Left lung (tissue), 14 donors: ENCODE measurements at places on chromosomes 11 and 22. TPM values are rescaled to one million over a fixed set of nuclear protein-coding genes. Genes with fewer than 3 reads are reported as not detected.

GRCh38 chr22:20484948-20485683 is 10.5 kb downstream of the KLHL22 start:
- H3K27me3 ChIP-seq = no peaks in the 10 kb centered on the region
- no peaks in the 10 kb centered on the region for H3K4me1 ChIP-seq
- no peak overlapping the region for H3K4me3 ChIP-seq
- H3K36me3 ChIP-seq = peaks cover 22% of the 10 kb centered on the region
- no peak for DNase-seq

DNA sequence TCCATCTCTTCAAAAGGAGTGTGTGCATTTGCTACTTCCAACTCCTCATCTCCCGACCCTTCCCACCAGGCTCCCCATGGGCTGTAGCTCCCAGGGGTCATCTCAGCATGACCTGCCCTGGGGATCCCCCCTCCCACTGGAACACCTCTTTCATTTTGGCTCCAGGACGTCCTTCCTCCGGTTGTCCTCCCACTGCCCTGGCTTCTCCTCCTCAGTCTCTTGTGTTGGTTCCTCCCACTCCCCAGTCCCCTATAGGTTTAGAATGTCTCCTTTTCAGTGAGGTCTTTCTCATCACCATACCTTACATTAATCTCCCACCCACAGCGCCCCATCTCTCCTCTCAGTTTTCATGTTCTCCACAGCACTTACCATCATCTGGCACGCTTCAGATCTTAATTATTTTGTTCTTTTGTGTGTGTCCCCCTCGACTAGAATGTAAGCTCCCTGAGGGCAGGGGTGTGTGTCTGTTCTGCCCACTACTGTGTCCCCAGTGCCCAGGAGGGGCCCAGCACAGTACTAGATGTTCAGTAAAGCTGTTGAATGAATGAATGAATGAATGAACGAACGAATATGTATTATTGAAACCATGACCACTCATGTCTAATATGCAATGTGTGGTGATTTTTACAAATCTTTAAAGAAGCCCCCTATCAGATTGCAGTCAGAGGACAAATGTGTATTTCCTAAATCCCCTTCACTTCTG is 2.0 kb upstream of the TMA7B start:
- no peak for DNase-seq
- H3K27me3 ChIP-seq = peaks cover 33% of the 10 kb centered on the region
- no peaks in the 10 kb centered on the region for H3K36me3 ChIP-seq
- H3K4me3 ChIP-seq = no peak overlapping the region
- H3K27ac ChIP-seq = no peak overlapping the region

DNA sequence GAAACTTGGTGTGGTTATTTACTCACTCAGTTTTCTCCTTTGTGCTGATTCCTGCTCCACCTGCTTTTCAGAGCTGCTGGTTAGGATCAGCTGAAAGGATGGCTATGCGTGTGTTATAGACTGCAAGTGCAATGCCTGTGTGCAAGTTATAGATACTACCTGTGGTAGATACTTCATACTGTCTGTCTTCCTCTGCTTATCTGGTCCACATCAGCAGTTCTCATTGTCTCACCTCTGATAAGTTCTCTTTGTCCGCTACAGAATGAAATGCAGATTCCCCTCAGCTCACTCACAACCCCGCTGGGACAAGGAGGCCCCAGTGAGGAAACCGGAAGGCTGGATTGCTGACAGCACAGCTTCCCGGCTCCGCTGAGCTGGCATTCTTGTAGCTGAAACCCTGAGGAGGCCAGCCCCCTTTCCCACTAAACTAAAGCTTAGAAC is 37.5 kb upstream of the LYVE1 start:
- no peaks in the 10 kb centered on the region for H3K36me3 ChIP-seq
- peak; percentile 91 for DNase-seq
- H3K27ac ChIP-seq = peak overlapping the region; percentile 95
- peak overlapping the region; percentile 28 for H3K4me3 ChIP-seq

DNA sequence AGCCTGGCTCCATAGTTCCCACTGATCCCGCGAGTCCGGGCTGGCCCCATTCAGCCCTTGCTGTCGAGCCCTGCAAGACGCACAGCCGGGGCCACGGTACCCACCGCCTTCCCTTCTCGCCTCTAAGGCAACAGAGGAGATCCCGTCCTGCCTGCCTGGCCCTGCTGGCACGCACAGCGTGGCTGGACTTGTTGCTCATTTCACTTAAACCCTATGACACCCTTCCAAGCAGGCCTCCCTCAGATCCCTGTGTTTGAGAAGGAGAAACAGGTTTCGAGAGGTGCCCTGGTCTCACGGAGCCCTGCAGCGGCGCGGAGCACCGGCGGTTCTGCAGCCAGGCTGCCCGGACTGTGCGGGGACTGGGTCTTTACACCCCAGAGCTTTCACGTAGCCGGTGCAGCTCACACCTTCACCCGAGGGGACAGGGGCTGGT is 1048.4 kb downstream of the BRD1 start:
- H3K27me3 ChIP-seq = no peaks in the 10 kb centered on the region
- no peak overlapping the region for H3K27ac ChIP-seq
- H3K36me3 ChIP-seq = no peaks in the 10 kb centered on the region
- H3K4me1 ChIP-seq = no peaks in the 10 kb centered on the region

DNA sequence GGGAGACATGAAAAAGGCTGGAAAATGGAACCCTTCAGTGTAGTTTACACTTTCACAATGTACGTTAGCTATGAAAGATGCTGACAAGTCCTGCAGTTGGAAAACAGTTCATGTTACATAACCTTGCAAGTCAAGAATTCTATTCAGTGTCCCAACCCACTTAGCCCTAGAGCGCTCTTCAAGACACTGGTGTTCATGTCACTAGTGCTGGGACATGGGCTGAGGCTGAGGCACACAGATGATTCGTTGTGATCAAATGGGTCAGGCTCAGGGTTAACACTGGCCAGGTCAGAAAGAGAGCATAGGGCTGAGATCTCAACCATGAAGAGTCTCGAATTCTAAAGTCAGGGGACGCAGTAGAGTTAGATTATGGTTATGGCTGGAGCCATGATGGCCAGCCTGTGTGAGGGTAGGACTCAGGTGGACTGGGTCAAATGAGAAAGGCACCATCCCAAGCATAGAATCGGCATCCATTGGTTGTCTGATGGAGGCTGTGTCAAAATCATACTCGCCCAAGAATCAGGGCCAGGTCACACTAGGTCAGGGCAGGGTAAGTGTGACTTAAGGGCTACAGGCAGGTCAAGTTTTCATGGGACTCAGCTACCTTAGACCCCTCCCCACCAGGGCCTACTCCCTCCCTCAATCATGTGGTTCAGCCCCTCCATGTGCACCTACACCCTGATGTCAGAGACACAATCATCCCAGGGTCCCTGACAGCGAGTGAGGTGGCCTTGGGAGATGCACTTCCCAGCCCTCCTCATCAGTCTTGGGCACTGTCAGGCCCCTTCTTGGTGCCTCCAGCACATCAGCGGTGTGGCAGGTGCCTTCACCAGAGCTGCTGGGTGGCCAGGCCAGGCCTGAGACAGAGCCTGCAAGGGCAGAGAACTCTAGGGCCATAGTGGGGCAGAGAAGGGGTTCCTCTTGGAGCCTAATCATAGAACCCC is 20.2 kb downstream of the IGLL5 start:
- H3K27me3 ChIP-seq = no peaks in the 10 kb centered on the region
- H3K27ac ChIP-seq = no peak overlapping the region
- H3K4me3 ChIP-seq = no peak overlapping the region
- H3K4me1 ChIP-seq = no peaks in the 10 kb centered on the region

GRCh38 chr22:34877506-34877905 is 188.5 kb upstream of the ISX start:
- no peaks in the 10 kb centered on the region for H3K36me3 ChIP-seq
- no peaks in the 10 kb centered on the region for H3K4me1 ChIP-seq
- H3K27me3 ChIP-seq = no peaks in the 10 kb centered on the region
- DNase-seq = no peak
- no peak overlapping the region for H3K4me3 ChIP-seq

GRCh38 chr11:11074686-11075335 is 217.0 kb upstream of the ZBED5 start:
- H3K27ac ChIP-seq = no peak overlapping the region
- no peaks in the 10 kb centered on the region for H3K36me3 ChIP-seq
- H3K4me1 ChIP-seq = no peaks in the 10 kb centered on the region
- H3K4me3 ChIP-seq = no peak overlapping the region

SELENOH gene
- 108 TPM for total RNA-seq

DNA sequence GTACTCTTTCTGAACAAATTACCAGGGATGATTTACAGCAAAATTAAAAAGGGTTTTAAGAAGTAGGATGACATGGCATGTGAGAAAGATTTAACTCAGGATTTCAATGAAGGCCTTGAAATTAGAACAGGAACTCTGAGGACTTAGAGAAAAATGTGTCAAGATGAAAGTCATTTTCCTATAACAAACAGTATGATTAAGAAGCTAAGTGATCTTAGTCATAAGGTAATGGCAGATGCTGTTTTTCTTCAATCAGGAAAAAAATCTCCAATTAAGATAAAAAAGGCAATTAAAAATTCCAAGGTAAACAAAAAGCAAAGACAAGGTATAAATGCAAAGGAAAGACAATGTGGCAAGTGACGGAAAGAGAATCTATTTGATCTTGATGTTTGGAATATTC is 73.5 kb downstream of the GAB2 start:
- H3K36me3 ChIP-seq = no peaks in the 10 kb centered on the region
- H3K27me3 ChIP-seq = no peaks in the 10 kb centered on the region
- H3K27ac ChIP-seq = no peak overlapping the region
- peaks cover 43% of the 10 kb centered on the region for H3K4me1 ChIP-seq
- DNase-seq = no peak

SCGB1C1 gene
- total RNA-seq = not detected

CREB3L1 gene
- 40.5 TPM for total RNA-seq

GRK3 gene
- 26.3 TPM for total RNA-seq

PIH1D2 gene
- total RNA-seq = 4.0 TPM

DNA sequence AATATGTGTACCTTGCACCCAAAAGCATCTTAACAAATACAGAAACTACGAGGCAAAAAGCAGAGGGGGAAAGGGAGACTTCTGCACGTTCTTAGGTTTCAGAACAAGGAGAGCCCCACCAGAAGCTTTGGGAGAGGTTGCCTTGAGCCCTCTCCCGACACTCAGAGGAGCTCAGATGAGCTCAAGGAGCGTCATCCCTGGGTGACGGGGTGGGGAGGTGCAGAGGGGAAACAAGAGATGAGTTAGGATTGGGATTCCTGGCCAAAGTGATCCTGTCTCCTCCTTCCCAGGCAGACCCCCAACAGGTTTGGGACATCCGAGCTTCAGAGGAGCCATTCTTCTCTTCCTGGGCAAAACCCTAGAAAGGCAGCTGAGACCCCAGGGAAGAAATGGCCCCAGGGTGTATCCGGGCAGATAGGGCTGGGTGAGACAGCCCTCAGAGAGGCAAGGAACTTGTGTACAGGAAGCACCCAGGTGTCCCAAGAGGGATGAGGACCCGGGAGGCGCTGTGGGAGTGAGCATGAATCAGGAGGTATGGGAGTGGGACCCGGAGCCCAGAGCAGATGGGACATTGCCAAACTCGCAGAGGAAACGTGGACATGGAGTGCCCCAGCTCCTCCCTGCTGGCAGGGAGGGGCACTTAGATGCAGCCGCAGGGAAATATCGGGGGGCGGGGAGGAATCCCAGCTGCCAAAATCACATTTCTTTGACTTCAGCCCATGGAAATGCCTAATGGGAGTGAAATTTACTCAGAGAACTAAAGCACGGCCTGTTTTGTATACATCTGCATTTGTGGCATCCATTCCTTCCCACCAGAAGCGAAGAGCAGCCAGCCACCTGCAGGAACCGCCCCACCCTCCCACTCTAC is 12.4 kb downstream of the C1QTNF6 start:
- H3K4me3 ChIP-seq = no peak overlapping the region
- H3K36me3 ChIP-seq = no peaks in the 10 kb centered on the region
- H3K27me3 ChIP-seq = no peaks in the 10 kb centered on the region
- H3K4me1 ChIP-seq = peaks cover 49% of the 10 kb centered on the region
- no peak for DNase-seq
- peak overlapping the region; percentile 22 for H3K27ac ChIP-seq

TMEM45B gene
- 19.3 TPM for total RNA-seq

GRCh38 chr22:26404851-26405421 is 24.1 kb upstream of the ASPHD2 start:
- no peaks in the 10 kb centered on the region for H3K4me1 ChIP-seq
- H3K4me3 ChIP-seq = no peak overlapping the region
- peaks cover 24% of the 10 kb centered on the region for H3K27me3 ChIP-seq
- no peak for DNase-seq

- no peak overlapping the region for H3K27ac ChIP-seq
- H3K4me3 ChIP-seq = no peak overlapping the region
- H3K36me3 ChIP-seq = no peaks in the 10 kb centered on the region
- no peak for DNase-seq
- H3K4me1 ChIP-seq = no peaks in the 10 kb centered on the region
Measured at GRCh38 chr11:101434026-101434643, 149.7 kb downstream of the TRPC6 start.

CEND1 gene
- total RNA-seq = not detected

NUP98 gene
- 66.8 TPM for total RNA-seq

DNA sequence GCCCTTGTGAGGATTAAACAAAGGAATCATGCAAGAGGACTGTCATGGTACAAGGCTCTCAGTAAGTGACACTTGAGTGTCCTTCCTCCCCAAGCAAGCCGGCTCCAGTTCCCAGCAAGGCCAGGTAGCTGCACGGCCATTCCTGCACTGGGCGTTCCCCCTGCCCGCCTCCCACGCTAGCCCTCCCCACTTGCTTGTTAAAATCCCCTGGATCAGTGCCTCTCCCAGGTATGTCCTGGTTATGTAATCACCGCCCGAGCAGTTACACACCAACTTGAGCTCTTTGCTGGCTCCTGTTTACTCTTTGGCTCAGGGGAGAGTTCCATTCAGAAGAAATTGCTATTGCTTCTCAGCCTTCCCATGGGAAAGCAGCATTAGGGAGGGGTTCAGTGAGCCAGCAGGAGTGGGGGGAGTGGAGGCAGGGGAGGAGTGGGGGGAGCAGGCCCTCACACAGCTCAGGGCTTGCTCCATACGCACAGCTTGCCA is 19.4 kb upstream of the MYEOV start:
- no peak overlapping the region for H3K4me3 ChIP-seq
- peak; percentile 88 for DNase-seq
- H3K36me3 ChIP-seq = no peaks in the 10 kb centered on the region
- H3K4me1 ChIP-seq = peaks cover 5% of the 10 kb centered on the region

BIRC3 gene
- total RNA-seq = 14.0 TPM

DYNC2H1 gene
- 12.8 TPM for total RNA-seq

- no peaks in the 10 kb centered on the region for H3K36me3 ChIP-seq
- DNase-seq = no peak
- no peaks in the 10 kb centered on the region for H3K4me1 ChIP-seq
- no peak overlapping the region for H3K4me3 ChIP-seq
- H3K27me3 ChIP-seq = no peaks in the 10 kb centered on the region
Measured at GRCh38 chr11:92304271-92304670, 79.7 kb downstream of the FAT3 start.

- no peak for DNase-seq
- H3K36me3 ChIP-seq = no peaks in the 10 kb centered on the region
- no peak overlapping the region for H3K4me3 ChIP-seq
Measured at GRCh38 chr11:110857892-110858546, 145.8 kb upstream of the ARHGAP20 start.

RAB39A gene
- 5.6 TPM for total RNA-seq
